ENCODE measurements at places on chromosomes 12 and 14.

DNA sequence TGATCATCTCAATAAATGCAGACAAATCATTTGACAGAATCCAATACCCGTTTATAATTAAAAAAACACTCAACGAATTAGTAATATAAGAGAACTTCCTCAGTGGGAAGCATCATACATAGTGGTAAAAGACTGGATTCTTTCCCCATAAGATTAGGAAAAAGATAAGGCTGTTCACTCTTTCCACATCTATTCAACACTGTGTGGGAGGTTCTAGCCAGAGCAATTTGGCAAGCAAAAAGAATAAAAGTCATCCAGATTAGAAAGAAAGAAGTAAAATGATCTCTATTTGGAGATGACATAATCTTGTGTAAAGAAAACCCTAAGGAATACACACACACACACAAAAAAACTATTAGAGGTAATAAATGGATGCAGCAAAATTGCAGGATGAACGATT is 38.4 kb downstream of the YEATS4 start:
- DNase-seq: no peak

DNA sequence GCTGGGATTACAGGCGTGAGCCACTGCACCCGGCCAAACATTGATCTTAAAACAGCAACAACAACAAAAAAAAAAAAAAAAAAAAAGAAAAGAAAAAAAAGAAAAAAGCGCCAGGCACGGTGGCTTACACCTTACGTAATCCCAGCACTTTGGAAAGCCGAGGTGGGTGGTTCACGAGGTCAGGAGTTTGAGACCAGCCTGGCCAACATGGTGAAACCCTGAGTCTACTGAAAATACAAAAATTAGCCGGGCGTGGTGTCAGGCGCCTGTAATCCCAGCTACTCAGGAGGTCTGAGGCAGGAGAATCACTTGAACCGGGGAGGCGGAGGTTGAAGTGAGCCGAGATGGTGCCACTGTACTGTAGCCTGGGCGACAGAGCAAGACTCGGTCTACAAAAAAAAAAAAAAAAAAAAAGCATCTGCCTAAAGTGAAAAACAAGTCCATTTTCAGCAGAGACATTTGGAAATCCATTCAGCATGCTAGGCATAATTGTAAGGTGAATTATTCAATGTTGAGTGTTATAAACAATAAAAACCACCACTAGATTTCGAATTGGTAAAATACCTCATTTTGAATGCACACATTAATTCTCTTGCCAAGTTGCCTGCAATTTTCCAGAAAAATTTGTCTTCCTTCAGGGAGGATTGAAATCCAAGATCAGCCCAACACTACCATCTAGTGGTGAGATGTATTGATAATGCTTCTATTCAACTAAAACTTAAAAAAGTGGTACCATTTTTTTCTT is 8.0 kb upstream of the CERS5 start:
- DNase-seq: no peak

- DNase-seq: no peak
Observed at GRCh38 chr12:1419849-1420371, 174.5 kb downstream of the FBXL14 start.

DNA sequence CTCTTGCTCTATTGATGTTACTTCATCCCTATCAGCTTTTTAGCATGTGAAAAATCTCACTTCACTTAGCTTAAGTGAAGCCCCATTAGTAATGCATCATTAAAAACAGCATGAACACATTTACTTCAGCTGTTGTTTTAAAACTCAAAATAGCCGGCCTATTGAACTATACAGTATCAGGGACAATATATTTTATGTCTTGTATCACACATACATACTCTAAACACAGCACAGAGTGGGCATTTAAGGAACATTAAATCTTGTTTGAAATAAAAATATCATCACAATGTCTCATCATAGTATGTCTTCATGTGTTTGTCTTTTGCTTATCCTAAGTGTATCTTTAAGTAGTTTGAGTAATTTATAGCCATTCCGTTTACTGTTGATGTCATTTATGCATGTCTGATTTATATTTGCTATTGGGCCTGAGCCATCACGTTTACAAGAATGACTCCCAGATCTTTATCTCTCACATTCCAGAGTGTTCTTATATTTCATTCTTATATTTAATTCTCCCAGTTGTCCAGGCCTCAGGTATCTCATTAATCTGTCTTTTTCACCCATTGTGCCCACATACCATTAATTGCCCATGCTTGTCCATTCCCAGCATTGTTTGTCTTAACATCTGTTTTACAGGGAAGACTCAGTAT is 57.5 kb downstream of the ARHGAP5 start:
- DNase-seq: no peak

- DNase-seq: no peak
Observed at GRCh38 chr12:126040307-126040706, 975.1 kb downstream of the AACS start.

- DNase-seq: no peak
Observed at GRCh38 chr14:101495827-101496775, 65.2 kb upstream of the DIO3 start.

GRCh38 chr12:58419905-58420304 is 478.5 kb downstream of the ATP23 start:
- DNase-seq: no peak

GRCh38 chr12:131058700-131059099 is 105.0 kb downstream of the ADGRD1 start:
- no peak for DNase-seq

DNA sequence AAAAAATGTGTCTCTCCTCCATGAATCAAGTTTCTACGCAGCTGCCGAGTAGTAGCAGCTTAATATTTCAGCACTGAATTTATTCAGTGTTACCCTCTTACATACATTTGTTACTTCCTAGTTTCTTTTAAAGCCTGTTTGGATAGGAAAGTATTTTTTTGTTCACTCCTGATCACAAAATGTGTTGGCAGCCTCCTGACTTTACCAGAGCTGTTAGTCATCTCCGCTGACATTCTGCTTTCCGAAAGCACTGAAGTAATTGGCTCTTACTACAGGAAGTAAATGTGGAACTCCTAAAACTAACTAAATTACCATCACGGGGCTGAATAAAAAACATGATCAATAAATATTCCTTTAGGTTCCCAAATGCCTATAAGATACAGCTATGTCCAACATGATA is 225.5 kb downstream of the EPS8 start:
- no peak for DNase-seq

- no peak for DNase-seq
Observed at GRCh38 chr14:68376067-68376779, 416.6 kb downstream of the ZFP36L1 start.

DNA sequence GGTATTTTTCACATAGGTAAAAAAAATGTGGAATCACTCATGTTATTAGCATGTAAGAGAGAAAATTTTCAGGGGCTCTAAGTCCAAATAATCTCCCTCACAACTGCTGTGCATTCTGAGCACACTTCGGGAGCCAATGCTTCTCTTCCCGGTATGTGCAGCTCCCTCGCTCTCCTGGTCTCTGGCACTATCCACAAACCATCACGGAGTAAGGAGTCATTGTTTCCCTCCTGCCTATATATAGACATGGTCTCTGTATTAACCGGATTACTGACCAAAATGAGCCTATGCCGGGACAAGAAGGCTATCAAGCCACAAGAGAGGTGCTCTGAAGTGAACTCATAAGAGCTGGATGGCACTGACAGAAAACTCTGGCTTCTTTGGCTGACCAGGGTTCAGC is 13.4 kb downstream of the HECTD4 start:
- no peak for DNase-seq

- DNase-seq: no peak
Observed at GRCh38 chr12:131223171-131223761, 269.6 kb downstream of the ADGRD1 start.

GRCh38 chr14:86646696-86647690 is 1117.0 kb downstream of the FLRT2 start:
- no peak for DNase-seq

DNA sequence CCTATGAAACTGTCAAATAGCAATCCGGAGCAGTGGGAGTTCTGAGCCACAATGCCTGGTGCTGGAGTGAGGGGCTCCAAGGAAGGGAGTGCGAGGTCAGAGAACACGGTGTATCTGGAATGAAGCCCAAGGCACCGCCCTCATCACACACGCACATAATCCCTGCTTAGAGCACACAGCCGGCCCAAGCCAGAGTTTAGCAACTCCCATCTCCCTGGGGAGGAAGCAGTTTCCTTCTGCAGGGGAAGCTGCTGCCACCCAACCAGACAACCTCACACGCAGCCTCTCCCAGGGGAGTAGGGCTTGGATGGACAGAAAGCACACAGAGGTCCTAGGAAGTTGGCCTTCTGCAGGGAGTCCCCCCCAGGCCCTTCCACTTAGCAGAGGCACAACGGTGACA is 31.3 kb downstream of the ACTN1 start:
- no peak for DNase-seq

GRCh38 chr12:94157981-94158411 is 9.6 kb downstream of the PLXNC1 start:
- no peak for DNase-seq
